Adrenal gland (tissue), 19 donors: ENCODE measurements at places on chromosomes 13 and 19. TPM values are rescaled to one million over a fixed set of nuclear protein-coding genes. Genes with fewer than 3 reads are reported as not detected.
A peak's percentile ranks its signal among the peaks of the same experiment; 100 is the strongest.

- H3K36me3 ChIP-seq: no peaks in the 10 kb centered on the region
- no peak for DNase-seq
- no peak overlapping the region for H3K4me3 ChIP-seq
- no peak overlapping the region for H3K27ac ChIP-seq
- no peaks in the 10 kb centered on the region for H3K27me3 ChIP-seq
Observed at GRCh38 chr13:98039964-98040363, 86.5 kb downstream of the IPO5 start.

- peaks cover 48% of the 10 kb centered on the region for H3K36me3 ChIP-seq
- H3K27me3 ChIP-seq: no peaks in the 10 kb centered on the region
Observed at GRCh38 chr19:13751436-13751835, 12.9 kb upstream of the MRI1 start.

DNA sequence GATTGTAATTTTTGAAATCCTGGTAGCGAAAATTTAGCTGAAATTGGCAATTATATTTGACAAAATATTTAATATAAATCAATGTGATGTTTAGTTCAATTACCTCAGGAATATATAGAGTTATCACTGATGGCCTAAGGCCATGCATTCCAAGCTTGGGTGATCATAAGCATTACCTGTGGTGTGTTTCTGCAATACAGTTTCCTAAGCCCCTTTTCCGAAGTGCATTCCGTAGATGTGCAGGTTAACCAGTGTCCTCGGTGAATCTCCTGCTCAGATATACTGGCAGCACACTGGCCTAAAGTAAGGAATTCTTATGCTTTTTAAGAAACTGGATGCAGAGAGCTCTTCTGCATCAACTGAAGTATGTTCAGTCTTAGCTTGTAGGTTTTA, 35.0 kb downstream of the ITGBL1 start:
- no peak for DNase-seq
- H3K27me3 ChIP-seq: no peaks in the 10 kb centered on the region
- H3K27ac ChIP-seq: no peak overlapping the region
- H3K4me1 ChIP-seq: no peaks in the 10 kb centered on the region

DNA sequence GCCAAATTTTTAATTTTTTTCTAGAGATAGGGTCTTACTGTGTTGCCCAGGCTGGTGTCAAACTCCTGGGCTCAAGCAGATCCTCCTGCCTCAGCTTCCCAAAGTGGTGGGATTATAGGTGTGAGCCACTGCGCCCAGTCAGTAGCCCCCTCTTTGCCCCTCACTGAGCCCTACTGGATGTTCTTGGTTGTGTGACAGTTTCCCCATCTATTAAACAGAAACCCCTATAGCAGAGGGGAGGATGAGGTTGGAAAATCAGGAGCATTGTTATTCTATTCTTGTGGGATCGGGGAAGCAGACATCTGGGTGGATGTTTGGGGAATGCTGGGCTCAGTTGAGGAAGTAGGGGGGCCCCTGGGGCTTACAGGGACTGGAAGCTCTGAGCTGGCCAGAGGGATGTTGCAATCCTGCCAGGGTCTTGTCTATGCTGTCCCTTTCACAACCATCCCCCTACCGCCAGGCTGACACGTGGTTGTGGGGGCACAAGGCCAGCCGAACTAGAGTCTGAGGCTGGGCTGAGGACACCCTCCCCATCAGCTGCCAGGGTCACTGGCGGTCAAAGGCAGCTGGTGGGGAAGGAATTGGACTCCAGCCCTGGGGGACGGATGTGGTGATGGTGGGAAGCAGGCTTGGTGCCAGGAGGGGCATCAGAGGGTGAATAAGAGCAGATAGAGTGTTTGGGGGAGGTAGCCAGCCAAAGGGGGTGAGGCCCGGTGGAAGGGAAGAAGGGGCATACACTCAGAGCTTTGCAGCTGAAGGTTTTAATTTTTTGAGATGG, 10.9 kb downstream of the APOC1 start:
- H3K4me3 ChIP-seq: no peak overlapping the region
- H3K36me3 ChIP-seq: no peaks in the 10 kb centered on the region

- no peaks in the 10 kb centered on the region for H3K27me3 ChIP-seq
- DNase-seq: no peak
- no peak overlapping the region for H3K4me3 ChIP-seq
- no peaks in the 10 kb centered on the region for H3K4me1 ChIP-seq
Observed at GRCh38 chr13:73368608-73369007, 309.8 kb downstream of the KLF5 start.

GRCh38 chr19:49912965-49913685, 15.9 kb upstream of the ATF5 start:
- H3K27me3 ChIP-seq: no peaks in the 10 kb centered on the region
- no peak for DNase-seq
- no peaks in the 10 kb centered on the region for H3K36me3 ChIP-seq
- peaks cover 10% of the 10 kb centered on the region for H3K4me1 ChIP-seq
- no peak overlapping the region for H3K4me3 ChIP-seq

DNA sequence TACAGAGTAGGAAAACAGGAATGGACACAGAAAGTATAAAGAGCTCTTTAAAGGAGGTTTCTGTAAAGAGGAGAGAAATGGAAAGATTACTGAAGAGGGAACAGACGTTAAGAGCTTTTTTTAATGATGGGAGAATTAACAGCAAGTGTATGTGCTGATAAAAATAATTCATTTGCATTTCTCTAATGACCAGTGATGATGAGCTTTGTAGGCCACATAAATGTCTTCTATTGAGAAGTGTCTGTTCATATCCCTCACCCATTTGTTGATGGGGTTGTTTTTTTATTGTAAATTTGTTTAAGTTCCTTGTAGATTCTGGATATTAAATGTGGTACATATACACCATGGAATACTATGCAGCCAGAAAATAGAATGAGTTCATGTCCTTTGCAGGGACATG, 40.0 kb downstream of the MYO16 start:
- no peaks in the 10 kb centered on the region for H3K4me1 ChIP-seq
- no peak overlapping the region for H3K27ac ChIP-seq
- H3K36me3 ChIP-seq: no peaks in the 10 kb centered on the region
- H3K4me3 ChIP-seq: no peak overlapping the region
- DNase-seq: no peak
- no peaks in the 10 kb centered on the region for H3K27me3 ChIP-seq

DNA sequence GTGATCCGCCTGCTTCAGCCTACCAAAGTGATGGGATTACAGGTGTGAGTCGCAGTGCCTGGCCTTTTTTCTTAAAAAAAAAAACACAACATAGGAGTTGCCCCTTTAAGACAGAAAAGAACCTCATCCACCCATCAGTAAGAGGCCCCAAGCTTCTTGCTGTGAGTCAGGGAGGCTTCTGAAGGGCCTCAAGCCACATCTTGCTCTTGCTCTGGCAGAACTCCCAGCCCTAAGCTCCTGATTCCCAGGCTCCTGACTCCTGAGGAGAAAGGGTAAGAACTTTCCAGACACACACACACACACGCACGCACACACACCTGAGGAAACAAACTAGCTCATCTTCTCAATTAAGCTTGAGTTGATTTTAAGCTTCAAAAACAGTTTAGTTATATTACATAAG, 6.9 kb downstream of the ETFB start:
- peaks cover 39% of the 10 kb centered on the region for H3K4me1 ChIP-seq
- no peaks in the 10 kb centered on the region for H3K36me3 ChIP-seq
- DNase-seq: no peak

GRCh38 chr13:108993346-108993745, 363.9 kb downstream of the MYO16 start:
- no peak overlapping the region for H3K27ac ChIP-seq
- no peaks in the 10 kb centered on the region for H3K27me3 ChIP-seq
- H3K4me3 ChIP-seq: no peak overlapping the region

- no peaks in the 10 kb centered on the region for H3K27me3 ChIP-seq
- no peak for DNase-seq
- H3K27ac ChIP-seq: peak overlapping the region; percentile 85
- H3K36me3 ChIP-seq: no peaks in the 10 kb centered on the region
- H3K4me3 ChIP-seq: peak overlapping the region; percentile 73
Observed at GRCh38 chr19:45995715-45996385, 583 bp downstream of the CCDC61 start.

DNA sequence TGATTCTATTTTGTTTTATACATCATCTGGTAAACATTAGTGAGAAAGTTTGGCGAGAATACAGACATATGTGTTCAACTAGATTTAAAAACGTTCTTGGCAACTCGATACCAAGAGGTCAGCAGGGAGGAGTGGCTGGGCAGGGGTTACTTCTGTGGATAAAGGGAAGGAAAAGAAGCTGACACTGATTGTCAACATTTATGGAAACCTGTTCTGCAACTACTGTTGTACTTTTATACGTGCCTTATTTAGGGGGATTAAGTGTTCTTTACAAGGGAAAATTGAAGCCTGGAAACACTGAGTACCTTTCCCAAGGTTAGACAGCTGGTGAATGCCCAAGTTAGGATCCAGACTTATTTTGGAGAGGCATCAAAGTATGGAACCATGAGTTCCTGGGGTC, 65.0 kb downstream of the MTUS2 start:
- H3K4me1 ChIP-seq: no peaks in the 10 kb centered on the region
- no peak overlapping the region for H3K4me3 ChIP-seq
- no peak overlapping the region for H3K27ac ChIP-seq
- no peaks in the 10 kb centered on the region for H3K27me3 ChIP-seq

GRCh38 chr13:32737111-32737571, 150.9 kb downstream of the PDS5B start:
- no peaks in the 10 kb centered on the region for H3K27me3 ChIP-seq
- H3K4me1 ChIP-seq: peaks cover 5% of the 10 kb centered on the region
- no peak overlapping the region for H3K4me3 ChIP-seq
- no peak for DNase-seq

GRCh38 chr13:39776439-39776838, 121.0 kb downstream of the COG6 start:
- no peak overlapping the region for H3K4me3 ChIP-seq
- no peaks in the 10 kb centered on the region for H3K27me3 ChIP-seq
- no peaks in the 10 kb centered on the region for H3K4me1 ChIP-seq
- DNase-seq: no peak
- no peaks in the 10 kb centered on the region for H3K36me3 ChIP-seq

GRCh38 chr13:76210262-76210661, 574.1 kb downstream of the LMO7 start:
- H3K27me3 ChIP-seq: no peaks in the 10 kb centered on the region
- no peak overlapping the region for H3K4me3 ChIP-seq
- no peak for DNase-seq
- no peak overlapping the region for H3K27ac ChIP-seq

- H3K27ac ChIP-seq: no peak overlapping the region
- no peak overlapping the region for H3K4me3 ChIP-seq
- H3K4me1 ChIP-seq: no peaks in the 10 kb centered on the region
- H3K36me3 ChIP-seq: no peaks in the 10 kb centered on the region
- H3K27me3 ChIP-seq: no peaks in the 10 kb centered on the region
Observed at GRCh38 chr13:50365408-50366391, 350.5 kb downstream of the KCNRG start.

DNA sequence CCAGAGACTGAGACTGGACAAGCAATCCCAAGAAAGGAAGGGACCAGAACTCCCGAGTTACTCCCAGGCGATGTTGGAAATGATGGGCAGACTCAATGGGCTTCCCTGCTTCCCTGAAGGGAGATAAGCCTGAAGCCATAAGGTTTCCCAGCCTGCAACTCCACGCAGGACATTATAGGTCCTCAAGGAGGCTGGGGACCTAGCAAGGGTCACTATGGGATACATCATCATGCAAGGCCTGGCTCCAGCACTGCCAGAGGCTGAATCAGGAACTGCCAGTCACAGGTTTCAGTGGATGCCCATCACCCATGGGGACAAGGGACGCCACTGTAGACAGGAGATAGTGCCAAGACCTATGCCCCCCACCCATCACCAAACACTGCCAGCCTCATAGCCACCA, 338.7 kb downstream of the IRS2 start:
- H3K4me3 ChIP-seq: no peak overlapping the region
- no peaks in the 10 kb centered on the region for H3K27me3 ChIP-seq
- no peaks in the 10 kb centered on the region for H3K36me3 ChIP-seq
- H3K4me1 ChIP-seq: no peaks in the 10 kb centered on the region

- no peaks in the 10 kb centered on the region for H3K27me3 ChIP-seq
- peaks cover 11% of the 10 kb centered on the region for H3K36me3 ChIP-seq
- DNase-seq: peak; percentile 84
Observed at GRCh38 chr19:19487950-19488874, 27.1 kb downstream of the TSSK6 start.

DNA sequence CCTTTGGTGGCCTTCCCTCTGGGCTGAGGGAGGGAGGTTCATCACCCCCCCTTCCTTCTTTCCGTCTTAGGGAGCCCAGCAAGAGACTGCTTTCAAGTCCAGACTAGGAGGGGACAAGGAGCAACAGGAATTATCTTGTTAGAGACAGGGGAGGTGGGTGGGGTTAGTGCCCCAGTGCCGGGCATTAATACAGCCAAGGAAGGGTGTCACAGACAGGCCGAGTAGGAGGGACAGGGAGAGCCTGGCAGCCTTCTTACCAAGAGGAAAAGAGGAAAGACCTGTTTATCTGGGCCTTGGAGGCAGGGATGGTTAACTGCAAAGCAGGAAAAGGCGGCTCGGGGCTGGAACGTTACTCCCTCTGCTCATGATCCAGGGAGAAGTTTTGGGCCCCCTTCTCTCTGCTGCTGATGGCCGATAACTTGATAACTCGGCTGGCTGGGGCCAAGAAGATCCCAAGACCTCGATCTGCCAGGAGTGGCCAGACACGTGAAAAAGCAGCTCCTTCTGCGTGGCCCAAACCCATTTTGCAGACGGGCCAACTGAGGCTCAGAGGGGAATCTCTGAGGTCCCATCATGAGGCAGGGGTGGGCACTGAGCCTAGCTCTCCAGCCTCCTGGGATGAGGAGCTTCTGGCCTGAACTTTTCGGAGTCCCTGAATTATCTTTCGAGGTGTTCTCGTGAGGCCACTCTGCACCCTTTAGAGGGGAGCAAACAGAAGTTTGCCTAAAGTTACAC, 79.3 kb downstream of the PTPRS start:
- no peaks in the 10 kb centered on the region for H3K4me1 ChIP-seq
- no peak overlapping the region for H3K4me3 ChIP-seq
- H3K27ac ChIP-seq: no peak overlapping the region
- DNase-seq: no peak
- no peaks in the 10 kb centered on the region for H3K27me3 ChIP-seq

Gene PSG3
- total RNA-seq: not detected

Gene ZNF98
- total RNA-seq: not detected

Gene AMER2
- total RNA-seq: 0.41 TPM

Gene IL11
- not detected for total RNA-seq

Gene FGF21
- total RNA-seq: not detected
